ENCODE measurements at places on chromosomes 13 and 19.
A peak's percentile ranks its signal among the peaks of the same experiment; 100 is the strongest.

DNA sequence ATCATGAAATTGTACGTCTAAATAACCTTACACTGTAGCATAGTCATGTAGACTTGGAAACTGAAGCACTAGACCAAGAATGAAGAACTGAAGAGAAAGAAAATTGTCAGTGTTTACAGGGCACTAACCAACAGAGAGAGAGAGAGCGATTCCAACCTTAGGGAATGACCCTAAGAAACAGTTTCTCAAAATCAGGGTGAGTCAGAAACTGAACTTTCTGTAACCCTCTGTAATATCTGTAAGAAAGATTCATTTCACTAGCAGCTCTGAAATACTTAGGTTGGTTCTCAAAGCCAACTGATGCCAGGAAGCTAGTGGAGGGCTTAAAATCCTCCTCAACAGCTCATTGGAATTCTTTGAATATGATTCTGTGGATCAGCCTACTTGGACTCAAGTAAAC, 936.9 kb downstream of the EFNB2 start:
- no peak for DNase-seq

DNA sequence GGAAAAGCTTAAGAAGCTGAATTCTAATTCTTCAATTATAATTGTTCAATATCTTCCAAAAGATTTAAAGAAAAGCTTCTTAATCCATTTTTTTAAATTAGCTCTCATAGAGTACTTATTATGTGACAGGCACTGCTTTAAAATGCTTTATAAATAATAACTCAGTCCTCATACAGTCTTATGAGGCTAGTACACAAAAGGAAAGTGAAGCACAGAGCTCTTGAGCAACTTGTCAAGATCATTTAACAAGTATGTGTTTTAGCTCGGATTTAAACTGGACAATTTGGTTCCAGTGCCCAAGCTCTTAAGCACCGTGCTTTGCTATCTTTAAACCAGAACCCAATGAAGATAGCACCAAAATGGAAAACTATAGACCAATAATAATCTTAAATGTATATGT, 106.1 kb downstream of the DHRS12 start:
- DNase-seq: no peak

GRCh38 chr13:30216111-30216510, 91.2 kb downstream of the KATNAL1 start:
- DNase-seq: no peak

DNA sequence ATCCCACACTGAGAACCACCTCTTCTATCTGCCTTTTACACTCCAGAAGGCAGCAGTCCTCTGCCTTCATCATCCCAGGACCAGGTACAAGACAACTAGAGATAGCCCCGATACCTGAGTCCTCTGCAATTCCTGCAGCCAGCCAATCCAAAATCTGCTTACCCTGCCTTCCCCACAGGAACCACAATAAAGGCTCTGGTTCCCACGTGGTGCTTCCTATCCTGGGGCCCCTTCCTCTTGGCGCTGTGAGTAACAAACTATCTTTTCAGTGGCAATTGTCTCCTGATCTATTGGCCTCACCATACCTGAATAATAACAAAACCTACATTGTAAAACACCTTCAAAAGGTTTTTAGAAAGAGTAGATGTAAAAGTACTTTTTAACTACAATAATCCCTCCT, 63.1 kb downstream of the ZDHHC20 start:
- DNase-seq: no peak

DNA sequence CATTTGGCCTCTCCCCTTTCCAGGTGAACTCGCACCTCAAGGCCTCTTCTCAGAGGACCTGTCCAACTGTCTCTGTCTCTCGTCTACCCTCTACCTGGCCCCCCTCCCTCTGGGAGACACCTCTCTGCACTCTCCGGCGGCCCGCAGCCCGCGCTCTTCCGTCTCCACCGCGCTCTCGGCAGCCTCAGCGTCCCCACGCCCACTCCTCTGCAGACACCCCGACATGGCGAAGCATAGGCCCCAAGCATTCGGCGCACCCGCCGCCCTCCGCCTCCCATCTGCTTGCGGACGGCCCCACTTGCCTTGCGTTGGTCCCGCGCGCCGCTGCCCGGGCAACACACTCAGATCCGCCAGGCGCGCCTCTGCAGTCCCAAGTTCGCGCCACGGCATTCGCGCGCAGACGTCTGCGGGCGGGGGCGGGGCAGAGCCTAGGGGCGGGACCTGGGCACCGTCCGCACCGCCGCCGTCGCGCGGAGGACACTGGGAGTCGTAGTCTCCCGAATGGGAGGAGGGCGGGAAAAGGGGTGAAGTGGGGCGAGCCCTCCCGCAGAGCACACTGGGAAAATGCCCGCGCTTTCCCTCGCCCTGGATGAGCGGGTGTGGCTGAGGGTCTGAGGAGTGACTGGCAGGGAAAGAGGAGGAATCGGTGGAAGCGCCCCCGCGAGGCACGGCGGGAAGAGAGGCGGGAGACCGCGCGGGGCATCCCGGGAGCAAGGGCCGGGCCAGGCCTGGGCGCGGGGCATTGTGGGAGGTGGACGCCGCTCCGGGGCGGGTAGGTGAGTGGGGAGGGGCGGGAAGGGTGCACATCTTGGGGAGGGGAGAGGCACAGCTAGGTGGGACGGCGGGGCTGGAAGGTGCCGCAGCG, at the start of the genes LIG1 and ZSWIM9:
Gene LIG1, minus strand, starts transcription at position 406 of the 865 bp plus-strand sequence. CDS start 4,778 bp downstream, outside the sequence.
Gene ZSWIM9, plus strand, starts transcription at position 742 of the 865 bp plus-strand sequence. CDS start 1,123 bp downstream, outside the sequence.
- peak; percentile 95 for DNase-seq

DNA sequence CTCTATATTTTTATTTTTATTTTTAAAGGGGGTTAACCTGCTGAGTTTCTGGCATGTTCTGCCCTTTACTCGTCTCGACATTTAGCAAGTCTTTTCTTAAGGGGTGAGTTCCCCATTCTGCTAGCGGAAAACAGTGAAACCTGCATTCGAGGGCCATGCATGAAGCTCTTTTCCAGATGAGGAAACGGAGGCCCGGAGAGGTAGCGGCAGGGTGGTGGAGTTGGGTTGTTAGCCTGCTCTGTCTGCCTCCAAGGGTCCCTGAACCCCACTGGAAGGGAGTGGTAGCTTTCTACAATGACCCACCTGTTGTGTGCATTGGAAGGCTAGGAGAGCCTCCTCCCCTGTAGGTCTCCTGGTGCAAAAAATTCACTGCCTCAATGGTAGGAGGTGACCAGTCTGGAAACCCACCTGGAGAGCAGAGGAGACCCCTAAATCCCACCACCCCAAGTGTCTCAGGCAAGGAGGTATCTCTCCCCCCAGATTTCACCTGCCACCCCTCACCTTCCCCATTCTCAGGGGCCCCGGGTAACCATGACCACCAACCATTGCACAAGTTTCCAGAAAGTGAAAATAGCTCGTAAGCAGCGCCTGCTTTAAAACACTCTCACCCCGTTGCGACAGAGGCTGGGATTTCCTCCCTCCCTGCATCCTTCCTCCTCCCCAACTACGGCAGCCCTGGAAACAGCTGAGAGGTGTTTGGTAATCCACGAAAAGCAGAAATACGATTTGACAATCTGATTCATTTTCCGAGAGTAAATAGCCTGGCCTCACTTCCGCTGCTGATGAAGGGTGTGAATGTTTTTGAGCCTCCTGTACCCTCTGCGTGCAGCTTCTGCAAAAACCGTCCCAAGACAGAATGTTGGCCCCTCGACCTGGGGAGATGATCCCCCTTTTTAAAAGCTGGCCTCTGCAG, 3.5 kb downstream of the KLF2 start:
- DNase-seq: no peak

DNA sequence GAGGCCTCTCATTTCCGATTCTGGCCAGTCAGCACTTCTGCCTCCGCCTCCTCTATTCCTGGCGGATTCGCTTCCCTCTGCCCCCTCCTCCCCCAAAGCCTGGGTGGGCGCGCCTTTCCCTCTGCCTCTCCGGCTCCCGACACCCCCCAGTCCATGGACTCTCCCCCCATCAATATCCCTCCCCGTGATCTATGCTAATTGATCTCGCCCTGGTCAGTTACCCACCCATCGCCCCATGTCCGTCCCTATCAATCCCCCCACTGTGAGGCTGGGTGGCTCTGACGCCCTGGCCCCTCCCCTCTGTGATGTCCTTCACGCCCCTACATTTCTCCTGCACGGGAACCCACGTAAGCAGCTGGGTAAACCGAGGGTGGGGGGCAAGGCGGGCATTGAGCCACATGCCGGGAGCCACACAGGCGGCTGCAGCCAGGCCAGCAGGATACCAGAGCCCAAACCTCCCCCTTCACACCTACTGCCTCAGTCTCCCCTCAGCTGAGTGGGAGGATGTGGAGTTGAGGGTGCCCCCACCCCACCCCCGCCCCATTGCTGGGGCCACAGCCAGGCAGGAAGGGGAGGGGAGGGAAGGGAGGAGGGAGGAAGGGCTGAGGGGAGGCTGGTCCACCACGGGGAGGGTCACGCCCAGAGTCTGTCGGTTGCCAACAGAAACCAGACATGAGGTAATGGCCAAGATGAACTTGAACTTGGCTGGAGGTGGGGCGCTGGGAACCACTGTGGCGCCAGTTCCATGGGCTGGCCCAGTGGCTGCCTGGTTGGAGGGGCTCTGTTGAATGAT, 21.0 kb downstream of the SMIM24 start:
- no peak for DNase-seq

DNA sequence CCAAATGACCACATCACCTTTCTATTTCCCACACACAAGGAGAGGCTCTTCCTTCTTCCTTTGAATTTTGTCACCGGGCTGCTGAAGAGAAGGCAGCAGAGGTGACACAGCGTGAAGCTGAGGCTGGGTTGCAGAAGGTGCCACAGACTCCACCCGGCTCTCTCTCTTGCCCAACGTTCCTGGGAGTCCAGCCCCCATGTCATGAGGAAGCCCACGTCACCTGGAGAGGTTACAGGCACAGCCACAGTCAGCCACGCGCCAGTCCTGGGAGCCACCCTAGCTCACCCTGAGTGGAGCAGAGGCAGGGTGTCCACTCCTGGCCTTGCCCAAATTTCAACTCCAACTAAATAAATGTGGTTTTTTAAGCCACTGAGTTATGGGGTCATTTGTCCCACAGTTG, 4.8 kb upstream of the TMEM255B start:
- no peak for DNase-seq

DNA sequence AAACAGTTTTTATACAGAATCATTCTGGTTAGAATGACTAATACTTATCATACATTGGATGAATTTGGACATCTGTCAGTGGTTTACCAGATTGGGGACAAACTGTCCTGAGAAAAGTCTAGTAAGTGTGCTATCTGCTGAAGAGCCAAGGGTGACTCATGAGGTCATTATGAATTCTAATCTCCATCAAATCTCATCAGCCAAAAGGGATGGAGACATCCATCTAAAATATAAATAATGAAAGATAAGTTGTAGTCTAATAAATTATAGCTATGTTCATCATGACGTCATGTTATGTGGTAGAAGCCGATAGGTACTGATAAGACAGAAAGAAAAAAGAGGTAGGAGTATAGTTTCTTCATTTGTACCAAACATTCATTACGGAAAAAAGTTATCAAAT, 804.4 kb downstream of the PCDH9 start:
- DNase-seq: no peak

DNA sequence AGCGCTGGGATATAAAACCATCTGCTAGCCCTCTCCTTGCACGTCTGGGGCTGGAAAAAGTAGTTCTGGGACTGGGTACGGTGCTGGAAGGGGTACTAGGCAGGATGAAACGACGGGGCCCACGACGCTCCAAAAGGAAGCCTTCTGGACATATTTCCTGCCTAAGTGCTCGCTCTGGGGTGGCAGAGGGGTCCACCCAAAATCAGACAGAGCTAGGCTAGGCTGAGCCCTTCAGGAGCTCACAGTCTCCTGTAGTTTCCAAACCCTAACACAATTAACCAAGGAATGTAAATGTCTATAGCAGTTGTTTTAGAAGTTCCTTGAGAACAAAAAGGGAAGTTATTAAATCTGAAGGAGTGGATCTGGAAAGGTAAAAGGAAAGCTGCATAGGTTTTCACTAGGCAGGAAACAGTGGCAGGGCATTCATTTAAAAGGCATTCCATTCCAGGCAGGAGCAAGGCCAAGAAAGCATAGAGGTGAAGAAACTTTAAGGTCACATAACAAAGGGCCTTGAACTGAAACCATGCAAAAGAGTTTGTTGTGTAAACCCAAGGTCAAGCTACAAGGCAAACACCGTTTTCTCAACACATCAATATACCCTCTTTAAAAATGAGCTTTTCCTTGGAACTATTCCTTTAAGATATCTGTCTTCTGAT, 634 bp upstream of the DIAPH3 start:
- DNase-seq: no peak

GRCh38 chr13:51770681-51771417, 33.1 kb downstream of the DHRS12 start:
- DNase-seq: no peak
